ENCODE measurements at places on chromosomes 4 and X.

DNA sequence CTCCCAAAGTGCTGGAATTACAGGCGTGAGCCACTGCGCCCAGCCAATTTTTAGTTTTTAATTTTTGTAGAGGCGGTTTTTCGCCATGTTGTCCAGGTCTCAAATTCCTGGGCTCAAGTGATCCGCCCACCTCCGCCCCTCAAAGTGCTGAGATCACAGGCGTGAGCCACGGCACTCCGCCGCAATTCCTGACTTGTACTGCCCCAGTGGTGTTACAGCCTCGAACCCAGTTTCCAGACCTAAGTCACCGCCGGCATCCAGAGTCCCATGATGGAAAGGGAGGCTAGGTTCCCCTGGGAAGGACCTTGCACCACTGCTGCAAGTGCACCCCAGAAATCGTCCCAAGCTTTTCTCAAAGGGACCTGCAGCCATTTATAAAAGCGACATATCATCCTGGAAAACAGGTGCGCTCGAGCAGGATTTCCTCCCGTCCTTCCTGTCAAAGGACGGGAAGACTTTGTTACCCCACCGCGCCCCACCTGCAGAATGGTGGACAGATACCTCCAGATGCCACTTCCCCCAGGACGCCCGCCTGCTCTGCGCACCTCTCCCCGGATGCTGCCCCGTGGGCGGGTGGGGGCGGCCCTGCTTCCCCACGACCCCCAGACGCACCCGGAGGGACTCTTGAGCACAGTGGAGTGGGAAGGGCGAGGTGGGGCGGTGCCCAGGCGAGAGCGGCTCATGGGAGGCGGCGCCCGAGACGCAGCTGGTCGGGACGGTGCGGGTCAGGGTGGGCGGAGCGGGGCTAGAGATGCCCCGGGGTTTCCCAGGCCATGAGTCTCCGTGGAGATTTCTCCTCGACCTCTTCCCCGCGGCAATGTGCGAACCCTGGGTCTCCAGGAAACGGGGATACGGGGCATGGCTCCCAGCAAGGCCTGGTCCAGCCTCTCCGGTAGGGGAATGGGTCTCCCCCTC lies 947 bp upstream of the RPL10 start:
- peak; percentile 69 for DNase-seq

DNA sequence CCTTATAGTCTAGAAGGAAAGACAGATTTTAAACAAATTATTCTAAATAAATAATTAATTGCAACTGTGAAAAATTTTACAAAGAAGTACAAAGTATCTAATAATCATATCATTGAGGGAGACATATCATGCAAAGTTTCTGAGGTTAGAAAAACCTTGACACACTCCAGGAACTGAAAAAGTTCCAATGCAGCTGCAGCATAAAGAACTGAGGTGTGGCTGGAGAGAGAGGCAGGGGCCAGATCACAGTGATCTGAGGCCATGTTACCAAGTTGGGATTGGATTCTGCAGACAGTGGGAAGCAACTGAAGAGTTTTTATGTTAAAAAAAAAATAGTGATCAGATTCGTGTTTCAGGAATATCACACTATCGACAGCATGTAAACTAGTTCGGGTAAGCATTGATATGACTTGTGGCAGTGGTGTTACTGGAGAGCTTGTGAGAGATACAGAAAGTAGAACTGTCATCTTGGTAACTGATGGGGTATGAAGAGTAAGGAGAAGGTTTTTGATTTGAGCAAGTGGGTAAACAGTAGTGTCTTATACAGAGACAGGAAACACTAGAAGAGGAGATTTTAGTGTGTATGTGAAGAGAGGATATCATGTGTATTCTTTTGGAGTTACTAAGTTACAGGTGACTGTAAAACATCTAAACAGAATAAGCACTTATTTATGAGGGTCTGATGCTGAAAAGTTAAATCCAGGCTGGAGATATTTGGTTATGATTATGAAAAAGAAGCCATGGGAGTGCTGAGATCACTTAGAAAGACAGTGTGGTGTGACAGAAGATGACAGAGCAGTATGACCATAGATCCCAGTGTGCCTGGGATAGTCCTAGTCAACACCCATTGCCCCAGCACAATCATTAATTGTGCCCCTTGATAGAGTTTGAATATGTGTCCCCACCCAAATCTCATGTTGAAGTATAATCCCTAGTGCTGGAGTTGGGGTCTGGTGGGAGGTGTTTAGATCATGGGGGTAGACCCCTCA lies 15.6 kb upstream of the SPRY1 start:
- DNase-seq: no peak

- no peak for DNase-seq
Observed at GRCh38 chr4:152166567-152166966, 369.3 kb downstream of the FBXW7 start.

GRCh38 chrX:31658360-31658759 lies 586.5 kb upstream of the FTHL17 start:
- no peak for DNase-seq

DNA sequence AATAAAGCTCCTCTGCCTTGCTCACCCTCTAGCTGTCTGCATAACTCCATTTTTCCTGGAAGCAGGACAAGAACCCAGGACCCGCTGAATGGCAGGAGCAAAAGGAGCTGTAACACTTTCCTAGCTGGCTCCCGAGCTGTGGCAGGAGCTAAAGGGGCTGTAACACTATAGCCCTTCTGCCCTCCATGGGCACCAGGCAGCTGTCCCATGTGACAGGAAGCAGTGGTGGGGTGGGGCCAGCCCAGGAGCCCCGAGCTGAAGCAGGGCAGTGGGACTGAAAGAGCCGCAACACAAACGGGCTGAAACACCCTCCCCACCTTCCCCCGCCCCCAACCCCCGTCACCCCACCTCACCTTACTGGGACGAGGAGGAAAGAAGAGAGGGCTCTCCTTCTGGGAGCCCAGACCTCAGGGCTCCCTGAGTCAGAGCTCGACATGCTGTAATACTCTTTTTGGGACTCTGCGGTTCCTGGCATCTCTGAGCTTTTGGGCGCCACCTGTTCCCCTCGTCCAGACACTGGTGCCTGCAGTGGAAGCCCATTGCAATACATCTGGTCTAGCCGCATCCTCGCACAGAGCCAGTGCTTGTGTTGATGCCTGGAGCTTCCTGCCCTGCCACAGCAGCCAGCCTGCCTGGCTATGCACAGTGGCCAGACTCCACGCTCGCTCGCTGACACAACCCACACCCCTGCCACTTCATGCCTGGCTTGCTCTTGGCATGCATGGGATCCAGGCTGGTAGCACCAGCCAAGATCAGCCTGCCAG lies 39.4 kb downstream of the PPM1K start:
- no peak for DNase-seq

DNA sequence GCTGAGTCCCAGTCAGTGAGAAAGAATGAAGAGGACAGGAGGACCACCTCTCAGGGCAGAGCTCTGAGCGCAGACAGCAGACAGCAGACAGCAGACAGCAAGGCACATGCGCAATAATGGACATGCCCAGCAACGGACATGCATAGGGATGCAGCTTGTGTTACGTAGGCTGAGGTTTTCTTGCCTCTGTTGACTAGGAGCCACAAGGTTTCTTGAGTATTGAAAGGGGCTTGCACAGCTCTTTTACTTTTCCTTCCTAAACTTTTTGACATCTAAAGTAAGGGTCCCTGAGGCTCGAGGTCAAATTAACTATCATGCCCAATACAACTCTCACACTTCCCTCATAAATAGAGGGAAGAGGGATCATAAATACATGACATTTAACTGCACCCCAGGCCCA lies at the start of gene PAGE3:
Gene PAGE3 (minus strand): TSS at position 101 of the 400 bp plus-strand sequence. CDS start 1,013 bp downstream, outside the sequence.
- DNase-seq: no peak

GRCh38 chr4:52051615-52052474 lies 741 bp downstream of the SPATA18 start:
- DNase-seq: no peak

DNA sequence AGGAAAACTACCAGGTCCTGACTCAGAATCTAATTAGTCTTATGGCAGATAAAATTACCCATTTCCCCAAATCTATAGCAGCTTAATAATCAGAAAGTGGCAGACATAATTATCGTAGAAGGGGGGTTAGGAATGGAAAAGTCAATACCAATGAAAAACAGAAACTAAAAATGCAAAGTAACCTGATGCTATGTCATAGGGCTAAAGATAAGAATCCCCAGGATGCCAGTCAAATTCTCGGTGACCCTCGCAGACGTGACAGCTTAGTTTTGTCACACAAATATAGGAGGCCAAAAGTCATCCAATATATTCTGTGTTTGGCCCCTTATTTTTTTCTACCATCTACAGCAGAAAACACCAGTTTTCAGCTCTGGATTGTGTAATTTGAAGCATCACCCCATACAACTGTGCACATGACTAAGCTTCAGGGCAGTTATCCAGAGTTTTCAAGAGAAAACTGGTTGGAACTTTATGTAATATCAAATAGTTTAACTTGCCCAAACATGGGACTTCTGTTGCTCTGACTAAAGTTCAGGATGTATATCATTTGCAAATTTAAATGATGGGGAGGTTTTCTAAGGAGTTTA lies 30.9 kb downstream of the RASSF6 start:
- DNase-seq: peak; percentile 44

- DNase-seq: peak; percentile 83
Observed at GRCh38 chr4:107863850-107864371, 39.2 kb downstream of the SGMS2 start.

GRCh38 chr4:70838204-70838603 lies 1.5 kb downstream of the GRSF1 start:
- DNase-seq: no peak

GRCh38 chrX:68751372-68751771 lies 77.4 kb upstream of the EFNB1 start:
- no peak for DNase-seq

DNA sequence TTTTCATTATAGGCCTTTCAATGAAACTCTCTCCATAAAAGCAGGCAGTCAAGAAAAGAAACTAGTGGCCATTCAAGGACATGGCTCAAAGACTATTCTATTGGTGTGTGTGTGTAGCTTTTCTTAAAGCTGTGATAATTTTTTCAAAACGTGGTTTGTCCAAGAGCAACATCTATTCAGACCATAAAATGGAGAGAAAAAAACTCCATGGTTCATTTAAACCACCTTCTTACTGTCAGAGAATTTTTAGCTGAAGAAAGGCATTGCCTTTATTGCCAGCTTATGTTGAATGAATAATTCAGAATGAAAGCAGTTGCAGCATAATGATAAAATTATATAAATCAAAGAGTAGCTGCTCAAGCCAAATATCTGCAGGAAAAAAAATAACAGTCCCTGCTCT lies 325.5 kb downstream of the PCDH18 start:
- no peak for DNase-seq

- no peak for DNase-seq
Observed at GRCh38 chr4:47786958-47787370, 50.9 kb downstream of the CORIN start.

DNA sequence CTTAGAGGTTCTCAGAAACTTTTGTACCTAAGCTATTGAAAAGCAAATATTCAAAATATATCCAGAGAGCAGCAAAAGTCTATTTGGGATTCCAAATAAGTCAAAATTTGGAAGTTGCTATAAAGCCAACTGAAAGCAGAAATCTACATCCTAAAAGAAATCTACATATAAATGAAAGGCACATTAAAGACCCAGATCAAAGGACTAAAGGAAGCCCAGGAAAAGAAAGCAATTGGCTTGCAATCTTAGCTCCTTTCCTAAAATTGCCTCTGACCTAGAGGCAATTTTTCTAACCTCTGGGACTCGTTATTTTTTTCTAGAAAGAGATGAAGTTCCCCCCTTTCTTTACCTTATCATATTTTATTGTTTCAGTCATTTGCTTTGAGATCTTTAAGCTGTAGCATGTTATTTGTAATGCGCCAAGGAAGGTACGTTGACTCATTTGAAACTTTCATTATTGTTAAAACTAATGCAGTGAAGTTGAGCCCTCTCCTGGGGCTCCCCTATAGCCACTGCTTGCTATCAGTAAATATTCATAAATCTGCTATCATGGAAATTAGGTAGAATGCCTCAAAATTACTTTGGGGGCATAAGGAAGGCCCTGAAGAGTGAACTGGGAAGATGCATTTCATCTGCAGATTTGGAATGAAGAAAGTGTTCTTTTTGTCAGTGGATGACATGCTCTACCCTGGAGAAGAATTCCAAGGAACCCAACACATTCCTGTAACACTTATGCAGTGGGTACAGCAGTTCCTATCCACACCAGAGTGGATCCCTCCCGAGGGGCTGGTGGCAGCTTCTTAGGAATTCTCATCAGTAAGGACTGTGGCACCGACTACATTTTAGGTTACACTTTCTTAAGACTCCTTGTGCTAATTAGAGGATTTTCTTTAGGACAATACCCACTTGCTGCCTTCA lies 177.8 kb upstream of the IGFBP7 start:
- no peak for DNase-seq

- no peak for DNase-seq
Observed at GRCh38 chr4:101856149-101856548, 65.6 kb downstream of the BANK1 start.

DNA sequence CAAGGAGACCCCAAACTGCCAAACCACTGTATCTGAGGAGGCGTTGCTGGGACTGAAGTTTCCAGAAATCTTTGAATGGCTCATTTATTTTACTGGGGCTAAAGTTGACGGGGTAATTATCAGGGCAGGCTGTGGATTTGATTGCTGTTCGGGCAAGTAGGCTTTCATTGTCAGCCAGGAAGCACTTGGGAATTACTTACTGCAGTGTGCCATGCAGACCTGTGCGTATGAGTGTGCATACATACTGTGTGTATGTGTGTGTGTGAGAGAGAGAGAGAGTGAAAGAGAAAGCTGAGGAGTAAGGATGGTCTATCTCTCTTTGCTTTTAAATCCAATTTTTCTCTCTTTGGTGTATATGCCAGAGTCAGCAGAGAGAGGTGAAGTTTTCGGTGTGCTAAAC lies 122.7 kb downstream of the NPNT start:
- DNase-seq: no peak

GRCh38 chrX:13670197-13670596 lies 17.3 kb downstream of the TCEANC start:
- DNase-seq: no peak

GRCh38 chr4:151316645-151317044 lies 8.8 kb downstream of the SH3D19 start:
- DNase-seq: no peak

- DNase-seq: no peak
Observed at GRCh38 chr4:170003071-170004070, 22.8 kb downstream of the MFAP3L start.

GRCh38 chr4:184142121-184143000 lies 75.3 kb downstream of the ENPP6 start:
- DNase-seq: no peak

DNA sequence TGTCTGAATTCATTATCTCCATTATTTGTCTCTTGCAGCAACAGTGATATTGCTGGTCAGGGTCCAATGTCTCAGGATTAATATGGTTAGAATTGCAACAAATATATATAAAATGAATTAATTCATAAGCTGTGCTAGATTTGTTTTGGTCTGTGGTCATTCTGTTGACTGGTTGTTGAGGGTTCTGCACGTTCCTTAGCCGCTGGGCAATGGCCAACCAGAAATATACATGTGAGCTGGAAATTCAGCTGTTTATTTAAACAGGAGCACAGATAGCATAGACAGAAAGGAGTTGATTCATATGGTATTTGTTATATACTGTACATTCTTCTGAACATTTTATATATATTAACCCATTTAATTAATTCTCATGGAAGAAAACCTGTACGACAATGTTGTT lies 100.8 kb downstream of the RPA4 start:
- DNase-seq: no peak
